IMR-90 (cell line): ENCODE measurements at places on chromosomes 1 and 21. TPM values are rescaled to one million over a fixed set of nuclear protein-coding genes. Genes with fewer than 3 reads are reported as not detected.

DNA sequence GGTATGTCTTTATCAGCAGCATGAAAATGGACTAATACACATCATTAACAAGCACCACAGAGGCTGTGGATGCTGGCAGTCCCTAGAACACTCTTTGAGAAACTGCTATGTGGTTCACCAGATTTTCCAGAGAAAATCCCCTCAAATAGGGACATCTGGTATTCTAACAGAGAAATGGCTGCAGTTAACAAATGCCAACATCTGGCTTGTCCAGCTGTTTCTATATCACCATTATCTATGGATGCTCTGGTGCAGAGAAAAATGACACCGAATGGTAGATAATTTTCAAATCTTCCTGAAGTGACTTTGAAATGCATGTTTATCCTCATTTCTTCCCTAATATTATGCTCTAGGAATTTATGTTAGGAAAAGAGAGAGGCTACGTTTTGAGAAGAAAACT is 403.5 kb upstream of the PROX1 start:
- DNase-seq: no peak

- DNase-seq: no peak
These were observed 258.4 kb upstream of the ZRANB2 start for GRCh38 chr1:71339238-71339637.

GRCh38 chr1:156356875-156357534 is 12.0 kb upstream of the RHBG start:
- DNase-seq: no peak

- DNase-seq: no peak
These were observed 232.3 kb downstream of the GRIK3 start for GRCh38 chr1:36802018-36802417.

- peak; percentile 61 for DNase-seq
These were observed 31.0 kb downstream of the TNNT2 start for GRCh38 chr1:201346337-201346939.

DNA sequence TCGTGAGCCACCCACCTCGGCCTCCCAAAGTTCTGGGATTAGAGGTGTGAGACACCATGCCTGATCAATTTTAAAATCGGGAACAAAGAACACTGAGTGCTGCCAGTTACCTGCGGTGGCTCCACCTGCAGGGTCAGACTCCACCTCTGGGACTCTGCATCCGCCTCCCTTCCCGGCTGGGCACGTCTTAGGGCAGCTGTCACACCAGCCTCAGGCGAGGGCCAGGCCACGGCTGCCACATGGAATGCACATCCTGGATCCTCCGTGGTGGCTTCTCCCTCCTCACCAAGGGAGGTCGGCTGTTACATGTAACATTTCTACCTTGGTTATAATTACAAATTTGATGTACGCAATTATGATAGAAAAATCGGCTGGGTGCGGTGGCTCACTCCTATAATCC is 5.9 kb upstream of the MXRA8 start:
- no peak for DNase-seq

DNA sequence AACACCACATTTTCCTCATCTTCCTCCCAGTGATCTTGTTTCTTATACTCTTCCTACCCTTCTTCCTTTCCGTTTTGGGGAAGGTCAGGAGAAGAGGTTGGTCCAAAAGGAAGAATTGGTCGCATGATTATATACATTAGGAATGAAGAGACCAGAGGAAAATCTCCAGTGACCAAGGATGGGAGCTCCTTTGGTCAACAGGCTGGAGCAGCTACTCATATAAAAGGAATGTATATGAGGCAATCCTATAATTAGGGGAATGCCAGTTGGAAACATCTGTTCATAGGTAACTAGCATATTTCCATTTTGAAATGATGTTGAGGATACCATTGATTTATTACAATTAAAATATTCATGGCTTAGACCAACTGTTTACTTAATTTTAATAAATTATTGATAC is 114.5 kb downstream of the LRRC40 start:
- DNase-seq: peak; percentile 79

Gene CA6
- not detected in 2 replicates for total RNA-seq

Gene ECE1
- 60.0 and 61.8 TPM in 2 replicates for total RNA-seq

Gene CD1D
- total RNA-seq: not detected in 2 replicates
